ENCODE measurements at places on chromosomes 3 and 15.
A peak's percentile ranks its signal among the peaks of the same experiment; 100 is the strongest.

- DNase-seq, result peak; percentile 46
Measured at GRCh38 chr3:114899186-114899931, 247.7 kb downstream of the ZBTB20 start.

DNA sequence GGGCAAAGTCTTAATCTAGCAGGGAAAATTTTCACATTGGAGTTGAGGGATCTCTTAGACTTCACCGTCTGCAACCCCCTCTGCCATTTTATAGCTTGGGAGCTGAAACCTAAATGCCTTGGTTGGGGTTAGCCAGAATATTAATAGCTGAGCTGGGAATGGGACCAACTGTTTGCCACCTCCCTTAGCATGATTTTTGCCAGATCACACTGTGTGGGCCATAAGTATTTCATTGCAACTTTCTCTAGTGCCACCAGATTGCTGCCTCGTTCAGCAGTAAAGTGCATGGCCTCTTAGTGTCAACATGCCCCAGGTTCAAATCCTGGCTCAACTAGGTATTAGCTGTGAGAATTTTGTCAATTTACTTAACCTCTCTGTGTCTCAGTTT is 55.9 kb upstream of the ABHD17C start:
- no peak for DNase-seq

- DNase-seq, result no peak
Measured at GRCh38 chr3:39271363-39271914, 8.4 kb downstream of the CX3CR1 start.

- no peak for DNase-seq
Measured at GRCh38 chr3:99648516-99648915, 10.1 kb downstream of the COL8A1 start.

GRCh38 chr15:77104155-77104554 is 33.2 kb upstream of the TSPAN3 start:
- DNase-seq, result no peak

DNA sequence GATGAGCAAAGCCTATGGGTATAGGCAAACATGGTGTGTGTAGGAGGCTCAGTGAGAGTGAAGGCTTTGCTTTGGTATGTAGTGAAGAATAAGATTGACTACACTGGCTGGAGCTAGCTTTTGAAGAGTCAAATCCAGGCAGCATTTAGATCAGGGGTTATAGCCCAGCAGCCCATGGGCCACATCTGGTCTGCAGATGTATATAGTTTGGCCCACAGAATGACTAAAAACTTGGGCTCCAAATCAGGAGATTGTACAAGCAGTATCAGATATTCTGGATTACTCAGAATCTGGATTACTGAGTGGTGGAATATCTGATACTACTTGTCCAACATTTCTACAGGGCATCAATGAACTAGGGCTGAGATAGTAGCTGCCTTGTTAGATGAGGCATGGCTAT is 92.9 kb upstream of the FGF7 start:
- no peak for DNase-seq

- DNase-seq, result peak; percentile 87
Measured at GRCh38 chr15:77907824-77908751, 169.4 kb downstream of the TBC1D2B start.

GRCh38 chr15:91576096-91576495 is 277.4 kb upstream of the SLCO3A1 start:
- no peak for DNase-seq

GRCh38 chr3:62584636-62585035 is 211.3 kb upstream of the FEZF2 start:
- DNase-seq, result no peak

DNA sequence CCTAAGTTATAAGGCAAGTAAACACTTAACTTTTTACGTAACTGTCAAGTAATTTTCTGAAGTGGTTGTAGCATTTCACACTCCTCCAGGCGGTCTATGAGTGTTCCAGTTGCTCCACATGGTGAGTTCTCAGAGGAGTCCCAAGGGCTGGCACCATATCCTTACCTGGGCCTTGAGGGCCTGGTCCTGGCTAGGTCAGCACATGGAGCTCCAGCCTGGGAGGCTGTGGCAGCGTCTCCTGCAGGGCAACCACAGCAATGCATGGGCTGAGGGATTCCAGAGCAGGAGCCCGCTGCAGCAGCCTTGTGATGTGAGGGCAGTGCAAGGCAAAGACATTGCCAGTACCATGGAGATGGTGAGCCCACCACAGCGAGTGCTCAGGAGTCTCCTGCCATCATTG is 32.2 kb upstream of the LYZL4 start:
- no peak for DNase-seq

GRCh38 chr3:98223907-98224672 is 40.0 kb upstream of the OR5H6 start:
- no peak for DNase-seq

GRCh38 chr3:81245043-81245442 is 516.4 kb downstream of the GBE1 start:
- DNase-seq, result no peak

GRCh38 chr15:52667597-52667996 is 11.6 kb downstream of the ATOSA start:
- DNase-seq, result no peak

DNA sequence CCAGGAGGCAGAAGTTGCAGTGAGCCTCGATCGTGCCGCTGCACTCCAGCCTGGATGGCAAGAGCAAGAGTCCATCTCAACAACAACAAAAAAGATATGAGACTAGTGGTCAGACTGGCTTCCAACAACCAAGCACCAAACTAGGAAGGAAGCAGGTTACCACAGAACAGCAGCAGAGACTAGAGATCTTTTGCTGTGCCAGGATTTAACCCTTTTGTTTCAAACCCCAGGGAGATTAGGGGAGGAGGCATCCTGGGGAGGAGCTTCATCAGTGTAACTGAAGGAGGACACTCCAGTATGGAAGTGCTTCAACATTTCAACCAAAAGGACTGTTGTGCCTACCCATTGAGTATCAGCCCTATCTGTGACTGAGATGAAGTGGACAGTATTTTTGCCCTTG is 240.3 kb downstream of the ZIC1 start:
- DNase-seq, result no peak

DNA sequence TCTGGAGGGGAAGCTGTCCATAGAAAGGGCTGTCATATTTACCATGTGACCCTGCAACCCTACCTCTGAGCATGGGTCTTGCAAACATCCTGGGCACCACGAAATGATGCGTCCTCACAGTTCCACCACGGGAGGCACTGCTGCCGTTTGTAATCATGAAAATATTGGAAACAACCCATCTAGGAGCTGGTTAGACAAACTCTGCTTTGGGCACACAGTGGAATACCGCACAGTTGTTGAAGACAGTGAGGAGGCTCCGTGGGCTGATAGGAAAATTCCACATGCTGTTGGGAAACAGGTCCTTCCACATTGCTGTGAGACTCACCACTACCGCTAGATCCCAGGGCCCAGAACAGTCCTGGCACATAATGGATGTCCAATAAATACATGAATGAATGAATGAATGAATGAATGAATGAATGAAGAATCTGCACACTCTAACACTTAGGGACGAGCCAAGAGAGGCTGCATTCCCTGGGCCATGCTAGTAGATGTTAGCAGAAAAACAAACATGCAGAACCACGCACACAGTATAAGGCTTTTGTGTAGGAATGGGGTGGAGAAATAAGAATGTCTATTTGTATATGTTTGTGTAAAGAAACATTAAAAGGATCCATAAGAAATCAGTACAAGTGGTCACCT is 40.6 kb downstream of the TPRA1 start:
- DNase-seq, result no peak

GRCh38 chr3:17258823-17259436 is 374.2 kb downstream of the PLCL2 start:
- DNase-seq, result peak; percentile 80

GRCh38 chr3:42179110-42179725 is 86.8 kb downstream of the CCK start:
- DNase-seq, result peak; percentile 58

DNA sequence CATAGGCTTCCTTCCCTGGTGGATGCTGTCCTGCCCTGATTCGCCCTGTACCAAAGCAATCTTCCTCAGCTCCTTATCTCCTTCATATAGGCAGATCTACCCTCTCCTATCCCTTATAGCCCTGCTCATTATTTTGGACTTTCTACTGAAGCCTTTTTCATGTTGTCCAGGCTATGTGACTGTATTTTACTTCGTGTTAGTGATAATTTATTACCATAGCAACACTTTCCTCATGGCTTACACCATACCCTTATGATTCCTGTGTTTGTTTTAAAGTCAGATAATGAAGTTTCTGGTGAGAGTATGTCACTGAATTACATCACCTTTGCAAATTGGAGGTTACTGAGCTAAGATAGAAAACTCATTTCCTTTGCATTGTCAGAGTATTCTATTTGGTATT is 352.6 kb downstream of the NLGN1 start:
- DNase-seq, result no peak

DNA sequence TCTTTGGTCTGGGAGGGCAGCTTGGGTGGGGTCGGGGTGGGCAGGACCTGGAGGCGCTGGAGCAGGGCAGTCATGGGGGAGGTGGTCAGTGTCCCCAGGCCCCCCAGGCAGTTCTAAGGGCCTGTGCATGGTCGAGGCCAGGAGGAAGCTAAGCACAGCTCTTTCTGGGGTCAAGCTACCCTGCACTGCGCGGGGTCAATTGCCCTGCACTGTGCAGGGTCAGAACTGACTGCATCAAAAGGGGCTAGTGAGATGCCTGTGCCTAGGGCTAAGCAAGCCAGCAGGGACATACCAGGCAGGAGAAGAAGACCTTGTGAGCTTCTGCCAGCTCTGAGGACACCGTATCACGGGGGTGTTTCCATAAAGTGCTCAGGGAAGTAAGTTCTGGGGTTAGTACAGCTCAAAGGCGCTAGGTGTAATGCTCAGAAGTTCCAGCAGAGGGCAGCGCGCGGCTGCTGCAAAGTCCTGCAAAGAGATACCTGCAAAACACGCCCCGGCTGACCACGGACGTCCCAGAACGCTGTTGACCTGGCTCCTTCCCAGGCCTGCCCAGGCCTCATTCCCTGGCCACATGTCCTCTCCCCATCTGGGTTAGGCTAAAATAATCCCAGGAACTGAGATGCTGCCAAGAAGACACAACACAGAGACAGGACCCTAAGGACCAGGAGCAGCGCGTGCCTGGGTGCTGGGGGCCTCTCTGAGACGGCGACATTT is 18.8 kb upstream of the IQSEC1 start:
- DNase-seq, result peak; percentile 79

- DNase-seq, result peak; percentile 73
Measured at GRCh38 chr3:42762046-42762724, 10.9 kb downstream of the CCDC13 start.

DNA sequence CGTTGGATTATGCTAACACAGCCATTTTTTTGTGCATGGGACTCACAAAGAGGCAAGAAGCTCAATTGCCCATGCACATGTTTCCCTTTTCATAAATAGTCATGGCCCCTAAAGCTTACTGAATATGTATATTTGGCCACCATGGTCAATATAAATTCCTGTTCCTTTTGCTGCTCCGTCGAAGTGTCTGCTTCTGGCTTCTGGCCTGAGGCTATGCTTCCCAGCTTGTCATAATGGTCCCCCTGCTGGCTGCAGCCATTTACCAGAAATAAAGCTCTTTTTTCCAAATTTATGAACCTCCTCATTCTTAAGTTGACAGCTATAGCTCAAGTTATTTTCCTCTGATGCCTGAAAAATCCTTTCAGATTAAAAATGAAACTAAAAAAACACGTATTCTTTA is 602.1 kb downstream of the VGLL3 start:
- no peak for DNase-seq

GRCh38 chr15:24067733-24068501 is 380.8 kb upstream of the NDN start:
- no peak for DNase-seq

DNA sequence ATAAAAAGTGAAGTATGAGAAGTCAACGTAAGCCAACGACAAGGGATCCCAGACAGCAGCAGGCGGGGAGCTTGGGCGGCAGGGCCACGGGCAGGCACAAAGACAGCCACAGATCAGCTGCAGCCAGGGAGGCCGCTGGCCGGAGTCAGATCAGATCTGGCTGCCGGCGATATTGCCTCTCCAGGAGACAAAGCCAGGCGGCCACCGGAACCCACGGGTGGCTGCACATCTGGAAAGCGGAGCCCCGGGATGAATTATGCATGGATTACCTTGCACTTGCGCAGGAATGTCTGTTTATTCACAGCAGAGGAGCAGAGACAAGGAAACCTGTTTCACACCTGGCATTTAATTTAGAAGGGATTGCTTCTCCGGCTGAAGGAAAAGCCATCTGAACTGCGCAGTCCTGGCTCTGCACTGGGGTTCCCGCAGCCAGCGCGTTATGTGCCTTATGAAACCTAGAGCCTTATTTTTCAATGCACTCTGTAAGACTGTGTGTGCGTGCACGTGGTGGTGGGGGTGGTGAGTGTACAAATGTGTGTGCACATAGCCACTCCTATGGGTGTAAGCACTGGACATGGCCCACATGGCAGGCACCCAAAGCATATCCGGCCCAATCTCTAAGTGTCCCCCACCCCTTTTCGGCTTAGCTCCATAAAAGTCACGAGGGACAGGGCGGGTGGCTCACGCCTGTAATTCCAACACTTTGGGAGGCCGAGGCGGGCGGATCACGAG is 427.8 kb upstream of the MCTP2 start:
- DNase-seq, result no peak

DNA sequence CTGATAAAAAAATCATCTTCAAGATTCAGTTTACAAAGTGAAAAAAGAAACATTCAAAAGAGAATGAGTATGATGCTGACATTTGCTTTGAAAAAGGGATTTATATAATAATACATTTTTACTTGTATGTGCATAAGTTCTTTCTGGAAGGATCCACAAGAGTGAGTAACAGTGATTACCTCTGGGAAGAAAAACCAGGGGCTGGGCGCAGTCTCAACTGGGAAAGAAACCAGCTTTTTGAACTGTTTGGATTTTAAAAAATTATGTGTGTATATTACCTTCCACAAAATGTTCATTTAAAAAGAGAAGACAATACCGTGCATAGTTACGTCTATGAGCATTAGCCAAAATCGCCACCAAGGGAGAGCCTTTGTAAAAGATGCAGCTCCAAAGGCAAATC is 1.3 kb downstream of the CLEC3B start:
- DNase-seq, result no peak

DNA sequence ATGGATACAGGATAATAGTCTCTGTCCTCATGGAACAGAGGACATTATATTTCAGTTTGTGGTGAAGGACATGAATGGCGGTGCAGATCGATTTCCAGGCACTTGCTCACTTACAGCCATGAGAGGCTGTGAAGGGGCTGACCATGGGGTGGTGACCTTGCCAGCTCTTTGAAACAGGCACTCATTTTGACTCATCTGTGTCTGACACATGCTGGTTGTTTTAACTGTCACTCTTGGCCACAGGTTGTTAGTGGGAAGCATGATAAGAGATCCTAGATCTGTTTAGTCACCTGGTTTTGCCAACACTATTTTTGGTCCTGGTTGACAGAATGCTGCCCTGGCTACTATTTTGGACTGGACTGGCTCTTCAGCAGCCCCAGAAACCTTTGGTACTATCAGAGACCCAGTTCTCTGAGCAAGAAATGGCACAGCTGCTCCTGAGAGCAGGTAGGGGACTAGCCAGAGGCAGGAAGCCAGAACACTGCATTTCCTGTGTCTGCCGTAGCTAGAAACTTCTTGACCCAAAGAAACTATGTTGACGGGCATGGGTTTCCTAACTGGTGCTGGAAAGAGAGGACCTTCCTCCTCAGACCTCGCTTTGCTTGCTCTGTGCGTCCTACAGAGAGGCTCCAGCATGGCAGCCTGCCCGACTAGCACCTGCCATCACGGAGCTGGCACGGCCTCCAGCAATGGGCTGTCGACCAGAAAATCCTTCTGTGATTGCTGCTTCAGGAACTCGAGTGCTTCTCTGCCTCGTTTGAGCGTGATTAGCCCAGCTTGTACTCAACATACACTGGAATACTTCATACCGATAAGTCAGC is 6.3 kb downstream of the PXYLP1 start:
- DNase-seq, result peak; percentile 30
